ENCODE measurements at places on chromosomes 7 and 10.
A peak's percentile ranks its signal among the peaks of the same experiment; 100 is the strongest.

DNA sequence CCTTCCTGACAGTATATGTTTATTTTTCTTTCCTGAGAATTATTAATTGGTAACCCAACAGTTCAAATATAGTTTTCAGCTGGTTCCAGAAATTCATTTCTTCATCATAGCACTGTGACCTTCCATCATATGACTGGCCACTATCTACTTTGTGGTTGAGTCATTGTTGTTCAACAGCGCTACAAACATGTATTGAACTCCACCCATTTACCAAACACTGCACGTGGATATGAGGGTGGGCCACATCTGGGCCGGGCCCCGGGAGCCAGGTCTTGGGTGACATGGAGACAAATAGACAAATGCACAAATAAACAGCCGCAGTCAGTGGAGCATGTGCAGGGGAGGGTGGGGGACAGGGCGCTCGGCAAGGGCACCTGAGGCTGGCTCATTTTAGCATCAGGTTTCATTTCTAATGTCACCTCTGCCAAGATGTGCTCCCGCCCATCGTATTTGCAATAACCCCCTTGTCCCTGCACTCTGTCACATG lies 24.0 kb upstream of the EEPD1 start:
- DNase-seq, result no peak

- no peak for DNase-seq
Measured at GRCh38 chr7:139886899-139887298, 57.8 kb downstream of the TBXAS1 start.

DNA sequence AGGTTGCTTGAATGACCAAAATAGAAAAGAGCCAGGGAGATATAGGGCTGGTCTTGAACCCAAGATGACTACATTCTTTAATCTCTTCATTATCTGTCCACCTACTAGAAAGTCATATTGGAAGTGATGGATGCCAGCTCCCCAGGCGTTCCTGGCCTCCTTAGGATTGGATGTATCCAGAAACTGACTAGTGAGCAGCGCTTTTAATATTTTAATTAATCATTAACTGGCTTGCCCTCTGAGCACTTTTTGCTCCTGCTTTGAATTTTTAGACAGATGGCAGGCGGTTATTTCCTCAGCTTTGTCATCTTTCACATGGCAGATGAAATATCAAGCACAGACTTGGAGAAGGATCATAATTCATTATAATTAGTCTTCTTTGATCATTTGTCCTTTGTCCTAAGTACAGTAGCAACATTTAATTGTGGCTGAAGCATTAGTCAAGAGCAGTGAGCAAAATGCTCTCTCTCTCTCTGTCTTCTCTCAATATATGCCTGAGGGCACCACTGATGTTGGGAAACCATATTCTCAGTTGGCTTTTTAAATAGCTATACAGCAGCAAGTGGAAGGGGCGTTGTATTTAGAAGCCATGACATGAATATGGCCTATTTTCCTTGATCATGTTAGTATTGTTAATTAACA lies 588.0 kb downstream of the NRG3 start:
- DNase-seq, result no peak

GRCh38 chr7:131861620-131862346 lies 305.4 kb upstream of the PODXL start:
- no peak for DNase-seq

DNA sequence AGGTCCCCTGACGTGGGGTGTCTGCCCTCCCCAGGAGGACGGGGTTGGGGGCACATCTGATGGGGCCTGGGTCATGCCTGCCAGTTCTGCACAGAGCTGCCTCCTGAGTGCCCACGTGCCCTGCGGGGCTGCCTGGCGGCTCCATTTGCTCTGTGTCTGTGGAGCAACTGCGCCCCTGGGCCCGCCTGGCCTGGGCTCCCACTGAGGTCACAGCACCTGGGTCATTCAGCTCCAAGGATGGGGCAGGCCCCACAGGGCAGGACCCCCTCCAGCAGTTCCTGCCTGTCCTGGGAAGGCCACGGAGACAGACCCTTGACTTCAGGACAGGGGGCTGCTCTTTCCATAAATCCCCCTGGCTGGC lies 590.6 kb downstream of the PTPRN2 start:
- no peak for DNase-seq

GRCh38 chr10:15461353-15462108 lies 90.4 kb upstream of the FAM171A1 start:
- peak; percentile 16 for DNase-seq

- DNase-seq, result peak; percentile 45
Measured at GRCh38 chr10:5731559-5731958, 46.9 kb downstream of the TASOR2 start.

DNA sequence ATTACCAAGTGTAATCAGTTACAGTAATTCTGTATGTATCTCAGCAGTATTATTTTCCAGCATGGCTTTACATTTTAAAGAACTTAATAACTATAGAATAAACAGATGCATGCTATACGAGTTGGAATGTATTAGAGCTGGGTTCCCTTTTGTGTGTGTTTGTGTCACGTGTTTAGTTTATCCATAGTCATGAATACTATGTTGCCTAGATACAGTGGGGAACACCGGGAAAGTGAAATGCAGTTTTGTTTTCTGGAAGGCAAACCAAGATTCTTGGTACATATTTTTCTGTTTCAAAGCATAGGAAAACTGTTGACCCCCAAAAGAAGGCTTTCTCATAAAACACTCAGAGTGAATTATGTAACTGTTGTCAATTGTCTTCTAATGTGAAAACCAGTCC lies 119.0 kb downstream of the FANK1 start:
- DNase-seq, result no peak

GRCh38 chr10:48744587-48744986 lies 59.9 kb downstream of the WDFY4 start:
- DNase-seq, result no peak

DNA sequence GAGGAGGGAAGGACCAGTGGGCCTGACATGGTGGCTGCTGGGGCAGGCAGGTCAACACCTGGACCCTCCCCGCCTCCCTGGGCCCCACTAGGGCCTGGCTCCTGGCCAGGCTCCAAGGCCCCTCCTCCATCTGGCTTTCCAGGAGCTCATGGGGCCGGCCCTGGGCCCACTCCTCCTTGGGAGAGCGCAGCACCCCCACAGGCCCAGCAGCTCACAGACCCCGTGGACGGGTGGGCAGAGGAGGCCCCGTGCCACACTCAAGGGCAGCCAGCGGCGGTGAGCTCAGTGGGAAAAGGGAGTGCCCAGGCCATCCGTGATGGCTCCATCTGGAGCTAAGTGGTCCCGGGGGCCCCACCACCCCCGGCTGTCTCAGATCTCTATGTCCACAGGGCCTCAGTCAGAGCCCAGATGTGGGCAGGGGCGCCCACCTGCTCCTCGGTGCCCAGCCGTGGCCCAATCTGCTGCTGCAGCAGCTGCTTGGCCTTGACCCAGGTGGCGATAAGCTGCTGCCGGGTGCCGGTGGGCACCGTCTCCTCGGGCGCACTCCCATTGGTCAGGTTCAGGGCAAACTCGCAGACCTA lies 32.8 kb downstream of the CFAP46 start:
- no peak for DNase-seq

DNA sequence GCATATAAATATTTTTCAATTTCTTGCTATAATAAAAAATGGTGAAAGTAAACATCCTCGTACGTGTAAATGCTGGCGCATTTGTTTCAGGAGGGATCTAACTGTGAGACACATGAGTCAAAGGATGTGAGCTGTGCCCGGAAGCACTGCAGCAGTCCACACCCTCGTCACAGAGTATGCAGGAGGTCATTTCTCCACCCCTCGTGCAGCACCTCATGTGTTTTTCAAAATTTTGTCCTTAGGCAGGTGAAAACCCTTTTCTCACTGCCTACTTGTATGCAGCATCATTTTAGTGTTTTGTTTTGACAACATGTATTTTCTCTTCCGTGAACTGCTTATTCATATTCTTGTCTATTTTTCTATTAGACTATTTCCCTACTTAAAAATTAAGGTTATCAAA lies 162.7 kb downstream of the AVL9 start:
- no peak for DNase-seq

DNA sequence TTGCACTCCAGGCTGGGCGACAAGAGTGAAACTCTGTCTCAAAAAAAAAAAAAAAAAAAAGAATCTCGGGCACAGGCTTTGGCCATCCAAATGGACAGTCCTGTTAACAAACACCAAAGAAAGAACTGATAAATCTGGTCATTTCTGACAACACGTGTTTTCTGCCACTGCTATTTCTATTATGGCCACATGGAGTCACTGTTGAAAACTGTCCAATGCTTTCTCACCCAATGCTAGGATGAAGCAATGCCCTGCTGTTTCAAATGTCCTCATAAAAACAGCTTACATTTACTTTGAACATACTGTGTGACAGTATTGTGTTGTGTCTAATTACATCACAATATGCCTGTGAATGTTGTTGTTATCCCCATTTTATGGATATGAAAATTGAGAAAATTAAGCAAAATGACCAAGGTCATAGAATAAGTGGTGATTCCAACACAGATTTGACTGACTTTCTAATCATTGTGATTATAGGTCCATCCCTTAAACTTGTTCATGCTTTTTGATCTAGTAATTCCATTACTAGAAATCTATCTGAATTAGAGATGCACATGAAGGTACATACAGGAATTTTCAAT lies 19.9 kb upstream of the MAP3K8 start:
- peak; percentile 68 for DNase-seq

DNA sequence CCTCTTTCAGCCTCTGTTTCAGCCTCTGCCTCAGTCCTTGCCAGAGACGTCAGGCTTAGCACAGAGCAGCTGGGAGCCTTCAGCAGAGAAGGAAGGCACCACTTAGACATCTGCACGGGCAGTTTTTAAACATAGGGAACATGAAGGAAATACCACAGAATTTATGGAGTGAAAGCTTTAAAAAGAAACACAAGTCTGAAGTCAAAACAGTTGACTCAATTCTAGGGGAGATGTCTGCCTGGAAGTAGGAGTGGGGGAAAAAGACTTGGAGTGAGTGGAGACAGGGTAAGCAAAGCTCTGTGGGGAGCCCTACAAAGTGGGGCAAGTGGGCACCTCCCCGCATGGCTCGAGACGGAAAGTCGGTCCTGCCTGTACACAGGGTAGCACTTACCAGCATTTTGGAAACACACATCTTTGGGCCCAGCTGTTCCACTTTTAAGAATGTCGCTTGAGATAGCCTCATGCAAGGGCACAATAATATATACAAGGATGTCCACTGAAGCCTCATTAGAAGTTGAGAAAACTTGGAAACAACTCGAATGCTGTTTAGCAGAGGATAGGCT lies 5.0 kb upstream of the TBXAS1 start:
- DNase-seq, result no peak

GRCh38 chr10:30751678-30752331 lies 122.3 kb upstream of the LYZL2 start:
- peak; percentile 91 for DNase-seq

DNA sequence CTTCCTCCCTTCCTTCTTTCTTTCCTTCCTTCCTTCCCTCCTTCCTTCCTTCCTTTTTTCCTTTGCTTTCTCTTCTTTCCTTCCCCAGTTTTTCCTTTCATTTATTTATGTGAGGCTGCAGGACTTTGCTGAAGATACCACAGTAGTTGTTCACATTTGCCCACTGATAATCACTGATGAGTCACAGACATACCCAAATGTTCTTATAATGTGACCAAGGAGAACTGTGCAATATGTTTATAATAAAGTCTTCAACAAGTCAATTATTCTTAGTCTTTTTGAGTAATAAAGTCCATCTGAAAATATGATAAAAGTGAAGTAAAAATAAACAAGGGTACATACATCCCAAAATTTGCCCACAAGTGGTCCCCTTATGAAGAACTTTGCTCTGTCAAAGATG lies 159.7 kb downstream of the GNAI1 start:
- no peak for DNase-seq

- DNase-seq, result no peak
Measured at GRCh38 chr7:1370738-1371137, 88.5 kb downstream of the MICALL2 start.

GRCh38 chr10:36771725-36772124 lies 353.7 kb upstream of the ANKRD30A start:
- no peak for DNase-seq

GRCh38 chr10:59960751-59961150 lies 54.4 kb upstream of the CCDC6 start:
- DNase-seq, result no peak

- peak; percentile 69 for DNase-seq
Measured at GRCh38 chr10:113681533-113682470, 2.1 kb downstream of the CASP7 start.

DNA sequence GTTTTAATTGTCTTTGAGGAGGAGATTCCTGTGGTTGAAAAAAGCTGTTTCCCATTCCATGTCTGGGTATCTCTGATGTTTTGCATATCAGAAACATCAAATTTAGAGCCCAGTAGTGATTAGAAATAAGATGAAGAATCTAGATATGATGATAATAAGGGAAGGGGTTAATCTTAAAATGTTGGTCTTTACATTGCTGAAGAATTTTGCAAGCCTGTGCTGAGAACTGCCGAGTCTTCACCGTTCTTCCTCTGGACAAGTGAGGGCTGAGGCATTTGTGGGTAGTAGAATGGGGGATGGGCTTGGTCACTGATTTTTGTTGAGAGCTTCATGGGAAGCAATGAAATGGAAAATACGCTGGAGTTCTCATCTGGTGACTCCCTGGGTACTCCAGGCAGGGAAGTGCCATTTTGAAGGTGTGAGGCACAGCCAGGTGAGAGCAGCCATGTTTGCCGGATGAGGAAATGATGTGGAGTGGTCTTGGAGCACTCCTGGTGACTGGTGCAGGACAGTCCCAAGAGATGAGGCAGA lies 10.2 kb downstream of the TCF7L2 start:
- DNase-seq, result no peak

GRCh38 chr7:54841772-54842697 lies 83.0 kb upstream of the SEC61G start:
- DNase-seq, result peak; percentile 13

GRCh38 chr10:4649886-4650508 lies 176.0 kb upstream of the AKR1E2 start:
- DNase-seq, result no peak

DNA sequence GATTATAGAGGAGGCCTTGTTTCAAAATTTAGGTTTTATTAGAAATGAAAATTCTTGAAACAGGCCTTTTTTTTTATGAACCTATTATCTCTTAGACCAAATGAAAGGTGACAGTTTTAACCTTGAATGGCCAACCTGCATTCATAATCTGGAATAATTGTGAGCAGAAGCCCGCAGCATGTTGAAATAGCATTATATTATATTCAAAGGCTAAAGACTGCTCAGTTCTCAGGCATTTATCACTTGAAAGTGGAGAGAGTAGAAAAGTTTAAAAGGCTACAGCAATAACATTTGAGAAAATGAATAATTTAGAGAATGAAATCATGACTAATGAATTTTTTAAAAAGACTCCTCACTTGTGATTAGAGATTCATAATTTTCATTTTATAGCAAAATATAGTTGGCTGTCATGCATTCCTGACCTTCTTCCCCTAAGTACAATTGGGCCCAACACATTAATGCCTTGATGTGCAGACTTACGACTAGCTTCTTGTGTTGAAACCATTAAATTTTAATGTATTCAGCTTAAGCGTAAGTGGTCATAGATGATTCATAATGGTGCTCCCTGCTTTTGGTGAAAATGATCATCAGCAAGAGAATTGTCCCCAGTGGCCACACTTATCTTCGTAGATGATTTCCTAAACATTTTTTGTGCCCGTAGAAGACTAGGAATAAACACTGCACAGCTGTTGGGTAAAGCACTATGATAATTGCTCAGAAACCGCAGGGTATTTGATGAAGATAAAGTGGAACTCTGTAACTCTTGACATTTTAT lies 346.6 kb upstream of the BMPER start:
- no peak for DNase-seq

Measured in activated CD4-positive, alpha-beta T cell treated with anti-CD3 and anti-CD28 coated beads, Interleukin-2, amount 50 U/mL, for 16 hours (primary cell).